NB4 (cell line): ENCODE measurements at places on chromosomes 1 and 21.
A peak's percentile ranks its signal among the peaks of the same experiment; 100 is the strongest.

- no peak for DNase-seq
Observed at GRCh38 chr1:60564916-60565750, 491.6 kb upstream of the C1orf87 start.

DNA sequence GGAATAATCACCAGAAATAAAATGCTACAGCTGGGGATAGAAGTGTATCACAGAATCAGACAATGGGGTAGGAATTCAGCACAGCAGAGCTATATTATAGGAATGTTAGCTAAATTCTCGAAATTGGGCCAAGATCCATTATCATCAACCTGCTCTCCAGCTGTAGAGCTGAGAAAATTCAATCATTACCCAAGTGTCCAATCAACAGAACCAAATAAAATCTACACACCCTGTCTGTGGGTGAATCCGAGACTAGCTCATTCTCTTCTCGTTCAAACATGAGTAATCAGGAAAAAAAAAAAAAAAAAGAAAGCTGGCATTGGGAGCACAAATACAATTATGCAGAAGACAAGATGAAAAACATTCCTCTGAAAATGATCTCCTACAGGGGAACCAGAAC is 119.2 kb downstream of the CDC7 start:
- DNase-seq, result no peak

GRCh38 chr1:114080511-114081436 is 72.9 kb downstream of the SYT6 start:
- no peak for DNase-seq

GRCh38 chr1:39545531-39545930 is 31.1 kb downstream of the PABPC4 start:
- DNase-seq, result no peak

GRCh38 chr1:27007909-27008582 is 4.6 kb downstream of the TENT5B start:
- no peak for DNase-seq

DNA sequence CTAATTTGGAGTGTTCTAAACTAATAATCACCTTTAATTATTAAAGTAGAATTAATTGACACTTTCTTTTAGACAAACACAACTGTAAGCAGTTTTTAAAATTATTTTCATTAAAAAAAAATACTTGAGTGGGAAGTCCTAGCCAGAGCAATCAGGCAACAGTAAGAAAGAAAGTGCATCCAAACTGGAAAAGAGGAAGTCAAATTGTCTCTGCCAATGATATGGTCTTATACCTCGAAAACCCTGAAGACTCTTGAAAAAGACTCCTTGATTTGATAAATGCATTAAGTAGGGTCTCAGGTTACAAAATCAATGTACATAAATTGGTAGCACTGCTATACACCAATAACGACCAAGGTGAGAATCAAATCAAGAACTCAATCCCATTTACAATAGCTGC is 83.0 kb upstream of the GADD45A start:
- peak; percentile 4 for DNase-seq

DNA sequence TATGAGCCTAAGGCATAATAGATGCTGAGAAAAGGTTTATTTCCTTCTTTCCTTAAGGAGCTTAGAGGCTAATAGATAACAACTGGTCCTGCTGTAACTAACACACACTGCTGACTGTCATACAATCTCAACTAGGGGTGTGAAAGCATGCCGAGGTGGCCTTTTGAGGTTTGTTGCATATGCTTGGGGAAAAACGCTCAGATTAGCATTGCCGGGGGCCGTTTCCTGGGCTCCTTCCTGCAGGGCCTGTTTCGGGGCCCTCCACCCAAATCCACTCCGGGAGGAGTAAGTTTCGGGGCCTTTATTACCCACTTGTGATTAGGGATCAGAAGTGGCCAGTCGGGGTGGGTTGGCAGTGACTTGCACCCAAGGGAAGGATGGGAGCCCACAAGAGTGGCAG is 27.2 kb upstream of the RCSD1 start:
- DNase-seq, result no peak

- no peak for DNase-seq
Observed at GRCh38 chr1:205907794-205908193, 35.5 kb downstream of the SLC26A9 start.
